ENCODE measurements at places on chromosomes 3 and 15.
A peak's percentile ranks its signal among the peaks of the same experiment; 100 is the strongest.

DNA sequence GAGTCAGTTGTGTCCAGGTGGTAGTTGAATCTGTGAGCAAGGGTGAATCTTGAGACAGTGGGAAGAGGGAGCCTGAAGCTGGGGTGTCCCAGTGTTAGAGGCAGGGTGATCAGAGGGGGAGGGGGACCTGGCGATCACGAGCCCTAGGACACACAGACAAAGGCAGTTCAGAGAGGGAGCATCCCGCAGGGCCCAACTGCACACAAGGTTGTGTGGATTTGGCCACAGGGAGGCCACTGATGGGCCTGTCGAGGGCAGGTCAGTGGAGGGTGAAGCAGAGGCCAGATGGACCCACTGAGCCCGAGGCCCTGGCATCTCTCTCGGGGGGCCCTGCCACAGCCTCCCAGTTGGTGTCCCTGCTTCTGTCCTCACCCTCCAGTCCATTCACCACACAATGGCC, 48.6 kb upstream of the SMAD6 start:
- no peak for DNase-seq

GRCh38 chr15:62549345-62549970, 384.4 kb upstream of the C2CD4B start:
- DNase-seq = no peak

GRCh38 chr3:121072133-121072532, 164.1 kb downstream of the STXBP5L start:
- no peak for DNase-seq

DNA sequence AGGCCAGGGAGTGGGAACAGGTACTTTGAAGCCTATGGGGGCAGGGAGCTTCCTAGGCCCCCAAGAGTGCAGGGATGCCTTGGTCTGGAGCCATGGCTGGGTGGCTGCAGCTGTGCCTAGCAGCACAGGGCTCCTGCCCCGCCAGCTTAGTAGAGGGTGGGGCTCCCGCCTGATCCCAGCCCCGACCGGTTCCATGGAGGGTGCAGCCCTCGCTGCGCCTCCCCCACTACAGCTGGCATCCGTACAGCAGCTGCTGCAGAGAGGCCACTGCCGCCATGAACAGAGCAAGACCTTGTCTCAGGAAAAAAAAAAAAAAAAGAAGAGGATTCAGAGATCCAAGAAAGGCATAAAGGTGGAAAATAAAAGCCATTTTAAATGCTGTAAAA, 277.2 kb downstream of the UBE2E2 start:
- no peak for DNase-seq

- no peak for DNase-seq
These were observed 30.6 kb upstream of the UBE3A start for GRCh38 chr15:25469377-25469776.

- no peak for DNase-seq
These were observed 38.7 kb downstream of the SPINK8 start for GRCh38 chr3:48294611-48295263.

GRCh38 chr15:68790242-68790575, 30.5 kb downstream of the ANP32A start:
- DNase-seq = no peak

- DNase-seq = no peak
These were observed 505.1 kb downstream of the FHIT start for GRCh38 chr3:60746043-60746638.

- peak; percentile 100 for DNase-seq
These were observed at the start of gene SMAD6 for GRCh38 chr15:66702035-66702786. Gene SMAD6, plus strand, starts transcription at chr15:66702236. Its CDS starts 1,023 bp downstream, at chr15:66703259.

GRCh38 chr3:143731320-143731719, 116.9 kb downstream of the SLC9A9 start:
- no peak for DNase-seq

DNA sequence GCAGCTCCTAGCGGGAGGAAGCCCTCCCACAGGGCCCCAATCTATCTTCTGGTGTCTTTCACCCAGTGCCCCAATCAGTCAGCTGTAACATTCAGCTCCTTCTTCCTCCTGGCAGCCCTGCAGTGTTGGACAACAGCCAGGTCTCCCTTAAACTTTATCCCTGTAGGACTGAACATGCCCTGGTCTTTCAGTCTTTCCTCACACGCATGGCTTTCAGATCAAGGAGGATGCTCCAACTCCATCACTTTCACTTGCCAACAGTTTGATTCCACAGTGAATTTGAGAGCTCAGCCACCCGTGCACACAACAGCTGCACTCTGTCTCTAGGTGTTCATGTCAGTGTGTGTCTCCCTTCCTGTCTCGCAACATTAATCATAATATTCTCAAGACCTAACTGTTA, 28.5 kb upstream of the LRRC34 start:
- DNase-seq = no peak

GRCh38 chr15:76181705-76182107, 121.9 kb downstream of the TMEM266 start:
- DNase-seq = no peak

DNA sequence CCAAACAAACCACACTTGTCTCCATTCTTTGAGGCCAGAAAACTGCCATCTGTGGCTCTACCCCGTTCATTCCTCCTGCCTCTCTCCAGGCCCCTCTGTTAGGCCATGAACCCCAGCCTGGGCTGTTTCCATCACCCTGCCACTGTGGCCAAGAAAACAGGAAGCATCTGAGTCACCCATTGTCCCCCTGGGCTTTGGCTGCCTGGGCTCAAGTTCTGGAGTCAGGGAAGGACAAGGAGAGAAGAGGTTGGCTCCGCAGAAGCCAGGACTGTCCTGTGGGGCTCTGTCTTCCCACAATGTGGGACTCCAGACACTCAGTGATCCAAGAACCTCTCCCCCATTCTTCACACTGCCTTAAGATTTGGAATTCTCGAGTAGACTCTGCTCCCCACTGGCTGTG, 14.8 kb upstream of the LCTL start:
- DNase-seq = peak; percentile 74

- no peak for DNase-seq
These were observed 25.7 kb downstream of the CGGBP1 start for GRCh38 chr3:88033079-88033478.

GRCh38 chr3:84108442-84108971, 850.3 kb upstream of the CADM2 start:
- no peak for DNase-seq

DNA sequence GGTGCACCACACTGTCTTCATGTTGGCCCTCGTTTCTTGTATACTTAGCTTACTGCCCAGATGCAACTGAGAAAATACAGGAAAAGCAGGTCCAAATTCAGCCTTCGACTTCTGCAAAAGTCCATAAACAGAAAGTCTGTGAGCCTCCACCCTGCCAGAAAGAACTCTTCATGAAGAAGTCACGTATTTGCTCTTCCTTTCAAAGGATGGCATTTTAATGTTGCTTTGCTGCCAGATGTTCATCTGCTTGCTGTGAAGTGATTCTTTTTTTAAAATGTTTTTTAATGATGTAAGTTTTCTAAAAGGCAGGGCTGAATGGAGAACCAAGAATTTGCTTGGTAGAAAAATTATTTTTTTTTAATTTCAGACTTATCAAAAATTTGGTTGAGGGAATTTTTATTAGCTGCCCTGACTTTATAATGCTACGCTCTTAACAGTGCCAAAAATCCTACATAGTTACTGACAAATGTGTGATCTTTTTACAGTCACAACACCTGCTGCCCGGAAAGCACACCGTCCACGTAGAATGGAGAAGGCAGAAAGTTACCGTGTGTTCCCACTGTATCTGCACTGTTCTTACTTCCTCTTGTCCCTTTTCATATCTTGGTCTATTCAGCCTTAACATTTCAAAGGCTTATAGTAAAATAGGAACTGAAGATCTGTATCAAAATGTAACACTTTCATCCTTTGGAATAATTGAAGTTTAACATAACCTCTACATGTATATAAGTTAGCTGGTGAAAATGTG, 136.3 kb downstream of the LRRC28 start:
- DNase-seq = no peak

- no peak for DNase-seq
These were observed 10.6 kb downstream of the RPS27L start for GRCh38 chr15:63146684-63147083.

- no peak for DNase-seq
These were observed 421.6 kb downstream of the EPHB1 start for GRCh38 chr3:135216659-135217058.

- DNase-seq = no peak
These were observed 93.4 kb upstream of the CTDSPL start for GRCh38 chr3:37768107-37768809.

Measured in right atrium auricular region (tissue), 2 donors.